Stimulated activated memory B cell treated with anti-CD40 and anti-IgM and Interleukin-4, amounts not matched to agents 10 μg/mL and 1 μg/mL and 100 μg/mL, for 72 hours (primary cell): ENCODE measurements at places on chromosomes 12 and 14.

GRCh38 chr12:65162609-65163008 lies 6.8 kb upstream of the LEMD3 start:
- ATAC-seq = no peak

DNA sequence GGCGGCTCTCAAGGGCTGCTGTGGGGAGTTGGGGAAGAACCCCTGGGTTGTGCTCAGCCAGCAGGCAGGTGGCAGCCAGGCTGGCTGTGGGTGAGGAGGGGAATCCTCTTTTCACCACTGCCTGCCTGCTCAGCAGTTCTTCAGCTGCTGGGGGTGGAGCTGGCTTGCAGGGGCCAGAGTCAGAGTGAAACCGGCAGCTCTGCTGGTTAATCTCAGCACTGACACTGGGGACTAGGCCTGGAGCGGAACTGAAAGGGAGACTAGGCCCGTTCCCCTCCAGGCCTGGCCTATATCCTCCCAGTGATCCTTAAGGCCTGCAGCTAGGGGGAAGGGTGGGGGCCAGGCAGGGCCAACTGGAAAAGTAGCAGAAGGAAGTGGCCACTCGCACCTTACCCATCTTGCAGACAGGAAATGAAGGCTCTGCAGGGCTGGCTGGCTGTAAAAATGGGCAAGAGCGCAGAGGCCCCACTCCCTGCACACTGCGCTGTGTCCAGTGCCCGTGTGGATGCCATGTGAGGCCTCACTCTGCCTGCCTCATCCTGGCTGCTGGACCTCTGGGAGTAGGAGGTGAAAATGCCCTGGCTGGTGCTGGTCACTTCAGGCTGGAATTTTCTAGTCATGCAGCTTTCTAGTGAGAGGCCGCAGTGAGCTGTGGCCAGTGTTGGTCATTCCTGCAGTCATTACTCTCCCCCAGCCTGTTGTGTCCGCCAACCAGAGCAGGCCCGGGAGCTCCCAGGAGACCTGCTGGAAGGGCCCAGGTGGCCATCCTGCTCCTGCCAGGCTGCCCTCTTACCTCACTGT lies 39.4 kb downstream of the SH2B3 start:
- ATAC-seq = peak; percentile 97

DNA sequence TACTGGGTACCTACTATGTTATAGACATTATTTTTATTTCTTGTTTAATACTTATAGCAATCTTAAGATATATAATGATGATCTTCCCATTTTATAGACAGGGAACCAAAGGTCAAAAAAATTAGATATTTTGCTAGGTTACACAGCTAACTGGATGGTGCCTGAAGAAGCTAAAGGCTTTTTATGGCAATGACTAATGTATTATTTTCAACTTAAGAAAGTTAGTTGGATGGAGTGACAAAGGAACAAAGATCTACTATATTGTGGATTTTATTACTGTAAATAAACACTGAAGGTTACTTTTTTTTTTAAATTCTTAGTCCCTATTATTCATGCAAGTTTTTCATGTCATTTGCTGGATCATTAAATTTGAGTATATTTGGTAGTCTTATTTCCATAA lies 227.9 kb downstream of the GPHN start:
- no peak for ATAC-seq

GRCh38 chr14:99554757-99555531 lies 49.1 kb downstream of the CCDC85C start:
- no peak for ATAC-seq

- no peak for ATAC-seq
Measured at GRCh38 chr14:51988221-51988620, 1.1 kb upstream of the RTRAF start.

DNA sequence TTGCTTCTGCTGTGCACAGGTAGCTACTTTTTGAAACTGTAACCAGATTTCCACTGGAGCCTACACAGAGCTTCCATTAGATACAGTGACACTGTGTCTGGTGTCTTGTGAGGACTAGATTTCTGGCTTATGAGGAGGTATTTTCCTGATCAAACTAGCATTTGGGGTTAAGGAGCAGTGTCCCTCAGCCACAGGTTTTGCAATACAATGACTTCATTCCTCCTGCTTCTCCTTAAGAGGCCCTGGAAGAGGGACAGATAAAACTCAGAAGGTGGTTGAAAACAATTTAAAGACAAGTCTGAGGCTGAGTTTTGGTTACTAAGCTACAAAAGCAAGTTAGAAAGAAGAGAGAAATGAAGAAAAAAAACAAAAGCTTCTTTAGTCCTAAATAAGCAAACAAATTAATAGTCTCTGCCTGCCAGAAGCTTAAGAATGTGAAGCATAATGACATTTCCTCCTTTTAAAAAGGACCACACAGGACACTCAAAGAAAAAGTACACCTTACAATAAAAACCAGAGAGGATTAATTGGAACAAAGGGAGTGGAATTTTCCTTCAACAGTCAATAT lies 53.0 kb downstream of the PKP2 start:
- no peak for ATAC-seq

DNA sequence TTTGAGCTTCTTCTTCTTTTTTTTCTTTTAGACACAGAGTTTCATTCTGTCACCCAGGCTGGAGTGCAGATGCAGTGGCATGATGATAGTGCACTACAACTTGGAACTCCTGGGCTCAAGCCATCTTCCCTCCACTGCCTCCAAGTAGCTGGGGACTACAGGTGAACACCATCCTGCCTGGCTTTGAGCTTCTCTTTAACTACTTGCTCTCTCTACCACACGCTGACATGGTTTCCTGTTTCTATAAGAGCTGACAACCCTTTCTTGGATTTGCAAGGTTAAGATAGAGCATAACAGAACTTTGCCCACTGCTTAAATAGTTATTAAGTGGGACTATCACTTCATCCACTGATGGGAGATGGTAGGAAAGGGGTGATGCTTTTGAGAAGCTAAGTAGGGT lies 82.4 kb upstream of the SLC38A2 start:
- ATAC-seq = no peak

DNA sequence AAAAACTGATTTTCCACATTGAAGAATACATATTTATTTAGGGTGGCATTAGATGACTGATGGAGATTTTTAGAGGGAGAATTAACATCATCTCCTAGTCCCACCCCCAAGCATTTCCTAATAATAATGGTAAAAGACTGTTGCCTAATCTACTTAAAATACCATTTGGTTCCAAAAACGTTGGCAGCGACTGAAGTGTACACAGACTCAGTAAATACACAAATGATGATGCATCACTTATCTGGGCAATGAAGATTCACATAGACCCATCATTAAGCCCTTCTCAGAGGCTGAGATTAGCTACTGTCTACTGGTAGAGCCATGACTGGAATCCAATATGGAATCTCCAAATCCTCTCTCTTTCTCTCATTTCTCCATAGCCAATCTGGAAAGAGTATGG lies 18.2 kb downstream of the RTN1 start:
- ATAC-seq = no peak

GRCh38 chr12:91993287-91994017 lies 152.2 kb downstream of the BTG1 start:
- no peak for ATAC-seq

DNA sequence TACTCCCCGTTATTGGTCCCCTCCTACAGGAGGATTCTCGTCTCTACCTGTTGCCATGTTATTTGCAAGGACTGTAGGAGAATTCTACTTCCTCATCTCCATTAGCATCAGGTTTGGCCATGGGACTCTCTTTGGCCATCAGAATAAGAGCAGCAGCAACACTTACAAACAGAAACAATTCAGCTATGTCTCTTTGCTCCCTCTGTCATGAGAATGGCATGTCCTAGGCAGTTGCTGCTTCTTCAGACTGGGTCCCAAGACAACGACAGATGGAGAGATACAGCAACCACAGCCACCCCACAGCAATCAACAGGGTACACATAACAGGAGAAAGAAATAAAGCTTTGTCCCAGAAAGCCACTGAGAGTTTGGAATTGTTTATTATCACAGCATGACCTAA lies 19.7 kb downstream of the SLC41A2 start:
- ATAC-seq = no peak

- no peak for ATAC-seq
Measured at GRCh38 chr14:99468836-99469592, 11.6 kb downstream of the SETD3 start.

DNA sequence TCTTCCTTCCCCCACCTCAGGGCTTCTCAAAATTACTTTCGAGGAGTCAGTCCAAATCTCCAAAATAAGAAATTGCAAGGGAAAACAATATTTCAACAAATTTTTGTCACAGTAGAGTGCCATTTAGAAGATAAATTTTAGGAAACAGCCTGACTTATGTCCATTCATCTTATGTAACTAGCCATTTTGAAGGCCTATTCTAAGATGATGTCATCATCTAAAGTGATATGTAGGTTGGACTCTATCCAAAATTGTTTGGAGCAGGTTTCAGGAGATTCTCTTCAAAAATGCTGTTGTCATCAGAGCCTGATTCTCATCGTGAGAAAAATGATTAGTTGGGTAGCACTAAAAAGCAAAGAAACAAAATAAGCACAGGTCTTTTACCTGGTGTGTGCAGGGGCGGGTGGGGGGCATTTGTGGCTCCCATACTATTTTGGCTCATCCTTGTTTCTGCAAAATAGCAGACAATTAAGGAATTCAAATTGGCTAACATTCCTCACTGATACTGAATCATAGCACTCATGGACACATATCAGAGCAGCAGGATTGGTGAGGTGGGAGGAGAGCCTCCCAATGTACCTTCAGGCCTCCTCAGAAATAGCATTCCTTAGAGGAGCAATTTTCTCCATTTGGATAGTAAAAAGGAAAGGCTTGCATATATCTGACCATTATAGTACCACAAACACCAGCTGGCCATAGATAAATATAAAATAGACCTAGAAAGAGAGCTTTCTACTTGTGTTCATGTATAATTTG lies 360.9 kb upstream of the NAV3 start:
- ATAC-seq = no peak

- ATAC-seq = no peak
Measured at GRCh38 chr12:132781938-132782337, 20.3 kb upstream of the ANKLE2 start.

GRCh38 chr12:80813820-80814219 lies 97.1 kb downstream of the MYF5 start:
- ATAC-seq = no peak

GRCh38 chr12:64569923-64570691 lies 40.2 kb upstream of the RASSF3 start:
- no peak for ATAC-seq

DNA sequence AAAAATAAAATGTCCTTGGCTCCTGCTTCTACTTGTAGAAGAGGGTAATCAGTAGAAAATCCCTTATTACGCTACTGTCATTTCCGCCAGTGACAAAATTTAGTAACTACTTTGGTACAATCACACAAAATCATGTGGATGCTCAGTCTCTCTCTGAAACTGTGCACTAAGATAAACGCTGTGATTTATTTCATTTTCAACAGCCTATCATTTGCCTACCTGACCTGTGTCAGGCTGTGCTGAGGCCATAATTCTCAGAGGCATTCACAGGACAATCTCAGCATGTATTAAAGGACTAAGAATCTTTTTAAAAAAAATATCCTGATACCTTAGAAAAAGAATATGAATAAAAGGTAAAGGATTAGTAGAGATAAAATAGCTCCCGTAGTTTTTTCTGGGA lies 226.0 kb downstream of the RASSF9 start:
- no peak for ATAC-seq

DNA sequence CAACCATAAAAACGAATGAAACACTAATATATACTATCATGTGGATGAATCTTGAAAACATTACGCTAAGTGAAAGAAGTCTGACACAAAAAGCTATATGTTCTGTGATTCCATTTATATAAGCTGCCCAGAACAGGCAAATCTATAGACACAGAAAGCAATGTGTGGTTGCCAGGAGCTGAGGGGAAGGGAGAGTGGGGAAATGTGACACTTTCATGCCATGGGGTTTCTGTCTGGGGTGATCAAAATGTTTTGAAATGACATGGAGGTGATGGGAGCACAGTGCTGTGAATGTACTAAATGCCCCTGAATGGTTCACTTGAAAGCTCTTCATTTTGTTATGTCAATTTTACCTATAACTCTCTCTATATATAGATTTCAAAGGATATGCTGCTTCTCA lies 30.1 kb downstream of the ATG14 start:
- no peak for ATAC-seq

GRCh38 chr14:96299441-96299840 lies 43.4 kb downstream of the BDKRB1 start:
- ATAC-seq = no peak

- ATAC-seq = no peak
Measured at GRCh38 chr14:105247026-105247425, 1.3 kb upstream of the BTBD6 start.

DNA sequence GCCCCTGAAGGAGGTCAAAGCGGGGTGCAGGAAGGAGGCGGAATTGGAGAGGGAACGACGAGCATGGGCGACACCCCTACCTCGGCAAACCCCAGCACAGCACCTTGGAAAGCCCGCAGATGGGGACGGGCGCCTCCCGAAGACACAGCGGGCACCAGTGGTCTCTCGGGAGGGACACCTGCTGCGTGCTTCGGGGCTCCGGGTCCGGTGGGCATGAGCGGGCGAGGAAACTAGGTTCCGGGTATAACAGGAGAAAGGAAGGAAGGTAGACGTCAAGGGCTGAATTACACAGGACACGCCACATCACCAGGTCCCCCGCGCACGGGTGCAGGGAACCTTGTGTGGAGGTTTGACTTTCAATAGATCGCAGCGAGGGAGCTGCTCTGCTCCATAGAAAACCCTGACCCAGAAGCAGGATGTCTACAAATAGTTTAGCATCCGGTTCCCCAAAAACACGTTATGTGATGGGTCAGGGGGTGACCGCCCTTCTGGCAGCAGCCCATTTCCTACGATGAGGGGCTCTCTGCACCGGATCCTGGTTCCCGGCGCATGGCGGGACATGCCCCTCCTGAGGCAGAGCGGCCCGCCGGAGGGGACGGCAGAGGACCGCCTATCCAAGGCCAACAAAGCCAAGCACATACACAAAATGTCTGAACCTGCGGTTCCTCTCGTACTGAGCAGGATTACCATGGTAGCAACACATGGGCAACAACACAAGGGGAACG lies 196.9 kb downstream of the ALG10 start:
- ATAC-seq = peak; percentile 48

GRCh38 chr12:2264651-2265232 lies 212.0 kb downstream of the CACNA1C start:
- ATAC-seq = no peak

GRCh38 chr12:28237423-28237822 lies 47.2 kb downstream of the CCDC91 start:
- no peak for ATAC-seq

DNA sequence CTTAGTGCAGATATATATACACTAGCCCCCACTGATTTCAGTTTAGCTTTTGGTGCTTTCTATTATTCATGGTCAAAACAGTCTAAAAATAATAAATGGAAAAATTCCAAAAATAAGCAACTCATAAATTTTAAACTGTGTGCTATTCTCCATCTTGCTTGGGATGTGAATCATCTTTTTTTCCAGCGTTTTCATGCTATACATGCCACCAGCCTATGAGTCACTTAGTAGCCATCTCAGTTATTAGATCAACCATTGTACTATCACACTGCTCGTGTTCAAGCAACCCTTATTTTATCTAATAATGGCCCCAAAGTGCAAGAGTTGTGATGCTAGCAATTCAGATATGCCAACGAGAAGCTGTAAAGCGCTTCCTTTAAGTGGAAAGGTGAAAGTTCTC lies 73.9 kb upstream of the KRR1 start:
- ATAC-seq = no peak

GRCh38 chr14:99075771-99076375 lies 196.1 kb downstream of the BCL11B start:
- no peak for ATAC-seq

GRCh38 chr12:57138526-57139272 lies 8.7 kb downstream of the LRP1-AS start:
- no peak for ATAC-seq
